NCI-H82 (cell line): ENCODE measurements at places on chromosomes 6 and 20.

GRCh38 chr6:10383331-10384090, 31.4 kb downstream of the TFAP2A start:
- no peak for DNase-seq

DNA sequence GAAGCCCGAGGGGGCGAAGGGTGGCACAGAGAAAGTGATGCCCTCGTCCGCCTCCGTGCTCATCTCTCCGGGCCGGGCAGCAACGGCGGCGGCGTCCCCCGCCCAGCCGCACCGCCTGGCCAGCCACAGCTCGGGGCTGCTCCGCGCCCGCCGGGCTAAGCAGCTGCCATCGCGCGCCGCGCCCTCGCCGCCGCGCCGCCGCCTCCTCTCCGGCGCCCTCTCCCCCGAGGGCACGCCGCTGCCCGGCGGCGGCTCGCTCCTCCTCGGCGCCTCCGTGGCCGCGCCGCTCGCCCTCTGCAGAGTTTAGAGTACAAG, 225 bp downstream of the MAP3K5 start:
- no peak for DNase-seq

DNA sequence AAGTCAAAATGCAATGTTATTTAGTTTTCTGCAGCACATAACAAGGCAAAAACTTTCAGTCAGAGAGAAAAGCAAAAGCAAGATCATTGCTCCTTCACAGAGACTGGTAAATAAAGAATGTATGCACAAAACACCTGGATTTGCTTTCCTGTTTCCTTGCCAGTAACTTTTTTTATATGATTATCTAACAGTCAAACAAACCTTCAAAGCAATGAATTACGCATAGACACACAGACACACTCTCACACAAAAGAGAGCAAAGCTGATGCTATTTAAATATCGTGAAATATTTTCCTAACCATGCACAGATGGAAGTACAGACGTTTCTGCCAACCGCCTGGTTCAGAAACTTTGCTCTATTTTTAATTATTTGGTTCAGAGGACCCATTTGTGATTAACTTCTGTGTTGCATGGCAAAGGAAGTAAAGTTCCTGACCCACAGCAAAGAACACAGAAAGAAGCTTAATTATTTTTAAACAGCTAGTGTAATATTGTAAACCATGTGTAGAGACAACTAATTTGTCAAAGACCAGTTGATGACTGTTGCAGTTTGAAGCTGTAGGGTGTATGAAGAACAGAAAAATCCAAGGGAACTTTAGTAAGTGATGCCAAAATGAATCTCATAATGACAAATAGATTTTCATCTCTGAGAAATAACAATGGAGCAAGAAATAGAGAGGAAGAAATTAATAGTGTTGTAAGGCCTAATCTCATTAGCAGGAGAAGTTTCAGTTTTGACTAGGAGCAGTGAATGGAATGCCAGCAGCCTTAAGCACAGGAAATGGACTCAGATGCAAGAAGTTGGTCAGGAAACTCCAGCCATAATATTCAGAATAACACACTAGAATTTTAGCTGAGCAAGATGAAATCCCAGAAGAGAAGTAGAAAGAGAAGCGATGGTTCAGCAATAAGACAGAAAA, 24.1 kb downstream of the ATXN1 start:
- DNase-seq = peak; percentile 49

DNA sequence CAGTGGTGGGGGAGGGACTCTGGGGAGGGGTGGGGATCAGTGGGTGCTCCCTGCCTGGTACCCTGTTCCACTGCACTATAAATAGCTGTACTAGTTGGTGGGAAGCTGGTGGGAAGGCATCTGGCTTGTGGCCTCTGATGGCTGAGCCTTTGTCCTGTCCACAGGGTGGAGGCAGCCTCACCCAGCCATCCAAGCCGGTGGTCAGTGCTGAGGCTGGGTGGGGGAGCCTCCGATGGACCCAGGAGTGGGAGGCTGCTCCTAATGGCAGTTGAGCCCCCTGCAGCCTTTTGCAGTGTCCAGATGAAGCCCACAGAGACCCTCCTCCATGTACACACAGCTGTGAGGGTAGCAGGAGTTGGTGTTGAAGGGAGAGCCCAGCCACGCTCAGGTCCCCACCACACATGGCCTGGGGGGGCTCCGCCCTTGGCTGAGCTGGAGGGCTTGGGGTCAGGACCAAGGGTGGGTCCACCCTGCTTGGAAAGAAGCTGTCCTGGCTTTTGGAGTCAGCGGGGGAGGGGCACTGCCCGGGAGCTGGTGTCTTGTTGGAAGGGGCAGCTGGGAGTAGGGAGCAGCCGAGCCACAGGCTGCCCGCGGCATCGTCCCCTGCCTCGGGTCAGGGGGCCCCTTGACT, 2.5 kb downstream of the PPDPF start:
- DNase-seq = no peak

DNA sequence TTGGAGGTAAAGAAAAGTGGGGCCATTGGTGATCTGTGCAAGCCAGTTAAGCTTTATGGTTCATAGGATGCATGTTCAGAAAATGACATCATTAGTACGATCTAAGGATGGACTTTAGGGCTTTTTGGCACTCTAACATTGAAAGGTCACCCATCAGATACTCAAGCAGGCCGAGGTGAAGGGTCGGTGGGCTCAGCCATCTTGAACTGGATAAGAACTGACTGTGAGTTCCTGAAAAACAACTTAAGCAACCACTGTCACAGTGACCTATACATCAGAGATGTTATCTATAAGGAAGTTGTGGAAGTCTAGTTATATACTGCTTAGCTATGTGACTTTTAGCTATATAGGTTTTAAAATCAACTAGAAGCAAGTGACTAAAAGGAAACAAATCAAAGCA, 13.0 kb upstream of the ITCH start:
- DNase-seq = no peak

- DNase-seq = peak; percentile 99
Measured at GRCh38 chr6:34513646-34514045, 42.5 kb downstream of the SPDEF start.

GRCh38 chr6:101085327-101085726, 204.2 kb upstream of the ASCC3 start:
- no peak for DNase-seq

DNA sequence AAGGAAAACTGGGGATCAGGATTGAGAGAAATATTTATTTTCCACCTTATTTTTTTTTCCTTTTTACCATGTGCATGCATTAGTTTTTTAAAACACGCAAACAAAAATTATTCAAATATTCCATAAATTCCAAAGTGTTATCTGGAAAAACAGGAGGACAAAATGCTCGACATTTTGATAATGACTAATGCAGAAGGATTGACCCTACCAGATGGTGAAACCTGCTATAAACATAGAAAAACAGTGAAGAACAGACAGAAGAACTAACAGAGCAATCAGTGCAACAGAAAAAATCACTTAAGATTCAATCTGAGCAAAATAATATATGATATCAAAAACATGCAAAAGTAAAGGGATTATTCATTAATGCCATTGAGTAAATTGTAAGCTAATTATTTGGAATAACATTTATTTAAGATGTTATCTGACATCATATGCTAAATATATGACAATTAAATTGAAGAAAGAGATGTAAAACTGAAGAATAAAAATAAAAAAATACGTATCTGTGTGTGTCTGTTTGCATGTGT, 218.4 kb downstream of the LMBRD1 start:
- no peak for DNase-seq

DNA sequence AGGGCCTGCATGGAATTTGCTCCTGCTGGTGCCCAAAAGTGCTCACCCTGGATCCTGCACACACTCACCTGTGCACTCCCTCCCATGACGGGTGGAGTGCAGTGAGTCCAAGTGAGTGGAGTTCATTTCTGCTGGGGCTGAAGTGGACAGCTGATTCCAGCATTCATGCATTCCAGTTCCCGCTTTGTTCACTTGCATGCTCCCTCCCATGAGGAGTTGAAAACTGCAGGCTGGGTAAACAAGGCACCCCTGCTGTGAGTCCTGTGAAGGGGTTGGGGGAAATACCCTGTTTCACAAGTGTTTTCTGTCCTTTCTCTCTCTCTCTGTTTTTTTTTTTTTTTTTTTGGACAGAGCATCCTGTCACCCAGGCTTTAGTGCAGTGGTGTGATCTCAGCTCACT, 454.1 kb upstream of the NOX3 start:
- DNase-seq = no peak

- peak; percentile 37 for DNase-seq
Measured at GRCh38 chr6:14573703-14574290, 456.2 kb downstream of the CD83 start.

- no peak for DNase-seq
Measured at GRCh38 chr6:98833057-98833306, 1.4 kb upstream of the POU3F2 start.

- no peak for DNase-seq
Measured at GRCh38 chr6:63858691-63859090, 223.1 kb downstream of the PHF3 start.

DNA sequence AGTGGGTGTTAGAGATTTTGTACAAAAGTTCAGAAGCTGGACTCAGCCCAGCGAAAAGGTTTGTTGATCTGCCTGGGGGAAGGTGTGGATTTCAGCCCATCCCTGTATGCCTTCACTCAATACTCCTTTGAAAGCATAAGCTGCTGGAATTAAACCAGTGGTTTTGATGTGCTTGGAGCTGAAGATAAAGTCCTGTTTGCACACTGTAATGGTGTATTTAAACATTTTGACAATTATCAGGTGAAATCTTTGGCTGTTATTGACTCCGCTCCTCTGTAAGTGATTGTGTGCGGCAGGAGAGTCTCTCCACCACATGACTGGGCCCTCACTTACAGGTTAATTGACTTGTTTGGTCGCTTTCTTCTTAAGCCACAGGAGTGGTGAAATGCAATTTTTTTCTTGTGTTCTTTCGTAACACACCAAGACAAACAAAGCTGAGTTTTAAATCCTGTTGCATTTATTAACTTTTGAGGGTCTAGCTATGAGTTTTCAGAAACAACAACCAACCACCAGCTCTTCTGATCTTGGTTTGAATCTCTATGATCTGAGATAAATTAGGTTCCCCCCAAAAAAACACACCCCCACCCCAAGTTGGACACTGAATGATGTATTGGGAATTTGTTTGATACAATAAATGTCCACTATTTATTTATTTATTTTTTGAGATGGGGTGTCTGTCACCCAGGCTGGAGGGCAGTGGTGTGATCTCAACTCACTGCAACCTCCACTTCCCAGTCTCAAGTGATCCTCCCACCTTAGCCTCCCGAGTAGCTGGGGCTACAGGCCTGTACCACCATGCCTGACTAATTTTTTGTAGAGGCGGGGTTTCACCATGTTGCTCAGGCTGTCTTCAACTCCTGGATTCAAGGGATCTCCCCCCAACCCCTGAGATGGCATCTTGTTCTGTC, 46.3 kb upstream of the NCOA3 start:
- DNase-seq = no peak

DNA sequence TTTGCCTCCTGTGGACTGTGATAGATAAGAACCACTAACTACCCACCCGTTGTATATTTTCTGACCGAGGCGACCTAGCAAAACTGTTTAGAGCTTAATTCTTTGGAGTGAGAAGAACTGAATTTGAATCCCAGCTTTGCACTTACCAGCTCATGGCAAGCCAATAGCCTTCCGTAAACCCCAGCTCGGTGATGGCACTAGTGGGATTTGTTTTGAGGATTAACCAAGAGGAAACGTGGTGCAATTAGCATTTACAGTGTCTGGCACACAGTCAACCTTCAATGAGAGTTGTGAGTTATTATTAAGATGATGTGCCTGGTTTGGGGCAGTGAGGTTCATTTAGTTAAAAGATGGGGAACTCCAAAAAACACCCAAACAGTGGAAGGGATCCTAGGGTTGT, 12.3 kb upstream of the DSP start:
- peak; percentile 79 for DNase-seq
